KBM-7 (cell line): ENCODE measurements at places on chromosomes 6 and 20.

DNA sequence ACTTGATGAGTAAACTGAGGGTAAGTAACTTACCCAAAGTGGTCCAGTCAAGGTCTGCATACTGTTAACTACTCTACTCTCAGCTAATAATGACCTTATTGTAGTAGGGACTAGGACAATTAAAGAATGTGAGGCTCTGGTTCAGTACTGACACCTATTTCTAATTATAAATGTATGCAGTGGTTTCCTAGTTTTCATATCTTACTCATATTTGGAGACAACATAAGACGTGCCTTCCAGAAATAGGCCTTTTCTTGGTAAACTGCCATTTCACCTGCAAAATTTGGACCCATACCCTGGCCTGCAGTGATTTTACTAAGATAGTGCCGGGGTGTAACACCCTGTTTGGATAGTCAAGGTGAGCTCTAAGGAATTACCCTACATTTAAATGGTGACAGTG, 24.7 kb downstream of the GJA1 start:
- no peak for DNase-seq

DNA sequence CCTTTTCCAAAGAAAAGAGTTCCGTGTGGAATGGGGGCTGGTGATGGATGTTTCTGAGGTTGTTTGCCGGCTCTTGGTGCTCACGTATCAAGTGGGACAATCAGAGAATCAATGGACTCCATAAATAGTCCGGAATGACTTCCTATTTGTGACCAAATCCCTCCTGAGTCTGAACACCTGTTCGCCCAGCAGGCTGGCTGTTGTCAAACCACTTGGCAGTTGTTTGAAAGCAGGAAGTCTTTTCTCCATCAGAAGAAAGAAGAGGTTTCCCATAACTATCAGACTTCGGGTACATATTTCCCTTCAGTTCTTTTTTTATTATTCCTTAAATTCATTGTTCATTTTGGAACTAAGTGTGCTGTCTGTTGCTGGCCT, 154.7 kb upstream of the RIN2 start:
- no peak for DNase-seq

GRCh38 chr20:59010321-59010994, 3.4 kb upstream of the CTSZ start:
- no peak for DNase-seq

DNA sequence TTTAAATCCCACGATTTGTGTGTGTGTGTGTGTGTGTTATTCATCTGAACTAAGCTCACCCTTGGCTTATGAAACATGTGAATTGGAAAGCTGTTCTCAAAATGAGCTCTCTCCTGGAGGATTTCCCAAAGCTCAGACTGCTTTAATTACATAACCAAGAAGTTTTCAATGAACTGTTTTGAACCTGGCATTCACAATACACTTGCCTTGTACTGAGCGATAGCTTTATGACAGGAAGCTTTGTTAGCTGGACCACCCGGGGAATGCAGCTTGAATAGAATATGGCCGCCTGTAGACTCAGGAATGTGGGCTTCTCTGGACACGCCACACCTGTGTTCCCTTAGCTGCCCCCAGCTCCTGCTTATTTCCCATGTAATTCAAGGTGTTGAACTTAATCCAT, 71.4 kb upstream of the PREP start:
- DNase-seq: no peak

GRCh38 chr6:10033223-10033829, 381.5 kb downstream of the TFAP2A start:
- DNase-seq: no peak
